ENCODE measurements at places on chromosomes 6 and 20.
A peak's percentile ranks its signal among the peaks of the same experiment; 100 is the strongest.

DNA sequence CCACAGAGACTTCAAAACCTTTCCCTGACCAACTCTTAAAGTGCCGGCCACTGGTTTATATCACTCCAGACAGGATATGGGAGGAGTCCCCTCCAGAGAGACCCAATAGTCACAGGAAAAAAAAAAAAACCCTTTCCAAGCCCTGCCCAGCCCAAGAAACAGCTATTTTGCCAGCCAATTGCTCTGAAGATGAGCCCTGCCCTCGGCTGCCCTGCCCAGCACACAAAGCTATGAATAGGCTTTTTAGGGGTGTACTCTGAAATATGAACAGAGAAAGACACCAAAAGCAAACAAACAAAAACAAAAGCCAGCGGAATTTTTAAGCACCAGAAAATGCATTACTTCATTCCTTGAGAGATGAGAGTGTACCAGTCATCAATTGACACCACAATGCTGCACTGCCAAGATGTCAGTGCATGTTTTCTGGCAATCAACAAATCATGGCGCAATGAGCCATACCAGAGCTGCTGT is 275.1 kb downstream of the C6orf118 start:
- no peak for DNase-seq

DNA sequence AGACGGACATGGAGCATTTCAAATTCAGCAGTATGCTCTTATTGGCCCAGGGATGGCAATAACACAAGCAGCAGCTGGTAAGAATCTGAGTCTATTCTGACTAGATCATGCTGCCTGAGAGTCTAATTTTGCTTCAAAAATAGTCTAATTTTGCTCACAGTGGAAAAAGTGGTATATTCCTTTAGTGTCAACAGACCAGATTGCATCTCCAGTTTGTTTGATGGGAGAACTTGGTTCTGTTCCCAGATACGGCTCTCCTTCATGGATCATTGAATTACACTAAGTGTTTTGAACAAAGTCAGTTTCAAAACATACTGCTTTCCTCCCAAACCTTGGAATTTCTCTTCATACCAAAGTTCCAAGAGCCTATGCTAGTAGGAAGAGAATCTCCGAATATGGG is 586.1 kb downstream of the RNF144B start:
- DNase-seq, result no peak

DNA sequence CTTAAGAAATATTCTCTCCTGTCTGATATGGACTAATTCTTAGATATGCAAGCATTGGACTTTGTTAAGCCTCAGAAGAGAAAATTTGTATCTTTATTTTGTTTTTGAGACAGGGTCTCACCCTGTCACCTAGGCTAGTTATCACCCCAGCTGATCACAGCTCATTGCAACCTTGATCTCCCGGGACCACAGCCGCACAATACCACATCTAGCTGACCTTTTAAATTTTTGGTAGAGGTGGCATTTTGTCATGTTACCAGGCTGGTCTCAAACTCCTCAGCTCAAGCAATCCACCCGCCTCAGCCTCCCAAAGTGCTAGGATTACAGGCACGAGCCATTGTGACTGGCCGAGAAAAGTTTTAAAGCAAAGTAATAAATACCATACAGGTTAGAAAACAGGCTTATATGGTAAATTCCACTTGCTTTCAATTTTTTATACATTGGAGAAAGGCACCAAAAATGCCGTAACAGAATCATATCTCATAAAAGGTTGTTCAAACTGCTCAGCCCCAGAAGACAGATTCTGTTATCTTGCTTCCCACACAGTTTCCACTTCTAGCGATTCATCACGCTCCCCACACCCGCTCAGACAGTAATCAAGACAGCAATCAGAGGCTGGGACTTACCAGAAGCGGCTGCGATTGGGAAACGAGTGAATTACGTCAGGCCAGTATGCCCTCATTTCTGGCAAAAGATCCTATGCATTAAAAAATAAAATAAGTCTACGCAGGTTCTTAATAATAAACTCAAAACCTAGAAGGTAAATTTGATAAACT is 13.8 kb downstream of the RNASET2 start:
- DNase-seq, result peak; percentile 70

- DNase-seq, result no peak
These were observed 496.7 kb downstream of the RNF144B start for GRCh38 chr6:18883851-18884250.

GRCh38 chr6:155108070-155108820 is 113.1 kb downstream of the TIAM2 start:
- no peak for DNase-seq

GRCh38 chr6:150813993-150814359 is 51.5 kb upstream of the MTHFD1L start:
- no peak for DNase-seq

DNA sequence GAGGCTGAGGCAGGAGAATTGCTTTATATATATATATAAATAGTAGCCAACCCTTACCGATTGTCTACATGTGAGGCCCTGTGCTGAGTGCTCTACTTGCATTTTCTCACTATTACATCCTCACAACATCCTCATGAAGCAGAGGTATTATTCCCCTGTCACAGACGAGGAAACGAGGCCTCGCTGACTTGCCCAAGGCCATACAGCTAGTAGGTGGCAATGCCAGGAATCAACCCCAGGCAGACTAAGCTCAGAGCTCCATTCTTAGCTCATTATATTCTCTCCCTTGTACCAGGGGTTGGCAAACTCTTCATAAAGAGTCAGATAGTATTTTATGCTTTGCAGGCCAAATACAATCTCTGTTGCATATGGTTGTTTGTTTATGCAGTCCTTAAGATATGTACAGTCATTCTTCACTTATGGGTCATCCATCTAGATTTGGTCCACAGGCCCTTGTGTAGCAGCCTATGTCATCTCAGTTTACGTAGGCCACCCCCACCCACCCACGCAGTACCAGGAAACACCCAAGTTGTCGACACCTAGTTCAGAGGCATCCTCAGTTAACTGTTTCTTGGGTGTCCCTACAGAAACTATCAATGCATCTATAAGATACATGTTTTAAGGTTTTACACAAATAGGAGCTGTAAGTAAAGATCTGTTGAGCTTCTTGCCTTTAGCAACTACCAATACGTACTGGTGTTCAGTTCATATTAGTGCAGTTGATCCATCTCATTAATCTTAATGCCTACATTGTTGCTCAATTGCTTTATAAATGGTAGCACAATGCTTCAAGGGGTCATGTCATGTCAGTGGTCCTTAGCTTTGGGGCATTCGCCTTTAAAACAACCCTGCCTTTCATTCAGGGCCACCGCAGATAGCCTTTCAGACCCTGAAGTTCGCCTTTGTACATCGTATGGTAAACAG is 3.0 kb downstream of the CASS4 start:
- peak; percentile 61 for DNase-seq

- DNase-seq, result no peak
These were observed 78.0 kb upstream of the AFDN start for GRCh38 chr6:167748458-167749379.

DNA sequence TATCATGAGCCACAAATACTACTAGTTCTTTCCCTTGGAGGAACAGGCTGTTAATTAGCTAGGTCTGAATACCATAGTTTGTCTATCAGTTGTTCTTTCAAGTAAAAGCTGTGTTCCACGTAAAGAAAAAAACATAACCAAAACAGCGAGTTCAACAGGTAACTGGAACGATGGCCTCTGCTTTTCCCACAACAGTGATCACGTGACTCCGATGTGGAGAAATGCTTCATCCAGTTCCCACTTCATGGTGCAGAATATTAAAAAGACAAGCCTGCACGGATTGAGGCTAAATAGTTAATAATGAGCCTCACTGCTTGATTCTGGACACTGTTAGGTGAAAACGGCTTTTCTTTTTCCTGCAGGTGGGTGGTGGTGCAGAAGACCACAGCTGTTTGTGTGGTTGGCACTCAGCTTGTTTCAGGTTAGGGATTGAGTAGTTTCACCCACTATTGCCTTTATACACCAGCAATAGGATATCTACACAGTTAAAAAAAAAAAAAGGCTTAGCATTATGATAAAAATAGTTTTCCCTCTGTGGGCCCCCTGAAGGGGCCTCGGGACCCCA is 88.1 kb downstream of the DACT2 start:
- DNase-seq, result no peak

DNA sequence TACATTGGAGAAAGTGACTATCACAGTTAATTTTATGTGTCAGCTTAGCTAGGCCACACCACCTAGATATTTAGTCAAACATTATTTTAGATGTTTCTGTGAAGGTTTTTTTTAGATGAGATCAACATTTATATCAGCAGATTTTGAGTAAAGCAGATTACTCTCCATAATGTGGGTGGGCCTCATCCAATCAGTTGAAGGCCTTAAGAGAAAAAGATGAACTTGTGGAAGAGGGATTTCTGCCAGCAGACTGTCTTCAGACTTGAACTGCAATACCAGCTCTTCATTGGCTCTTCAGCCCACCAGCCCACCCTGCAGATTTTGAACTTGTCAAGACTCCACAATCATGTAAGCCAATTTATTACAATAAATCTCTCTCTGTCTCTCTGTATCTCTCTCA is 25.1 kb upstream of the FBXO30 start:
- no peak for DNase-seq

GRCh38 chr6:5143634-5144311 is 58.6 kb downstream of the PPP1R3G start:
- DNase-seq, result peak; percentile 80

DNA sequence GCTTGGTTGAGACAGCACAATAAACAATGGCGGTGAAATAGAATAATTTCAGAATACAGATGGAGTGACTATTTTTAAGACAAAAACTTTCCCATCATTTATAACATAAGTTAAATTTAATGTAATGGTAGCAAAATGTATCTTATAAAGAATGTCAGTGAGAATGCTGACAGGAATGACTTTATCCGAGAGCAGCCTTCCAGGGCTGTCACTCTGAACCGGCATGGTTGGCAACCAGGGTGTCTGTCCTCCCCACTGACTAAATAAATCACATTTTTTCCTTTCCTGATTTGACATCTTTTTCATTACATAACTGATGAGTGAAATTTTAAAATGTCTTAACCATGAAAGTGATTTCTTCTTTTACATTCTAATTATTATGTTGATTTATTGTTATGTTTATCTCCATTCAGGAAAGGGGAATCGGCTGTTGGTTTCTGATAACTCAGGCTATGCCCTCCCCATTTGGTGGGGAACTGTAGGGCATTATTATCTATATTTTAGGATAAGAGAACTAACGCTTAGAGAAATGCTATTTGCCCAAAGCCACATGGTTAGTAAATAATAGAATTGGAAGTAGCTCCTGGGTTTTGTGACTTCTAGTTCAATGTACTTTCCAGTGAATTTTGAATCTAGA is 109.2 kb upstream of the OGFRL1 start:
- no peak for DNase-seq

GRCh38 chr6:12288211-12288618 is 1.9 kb upstream of the EDN1 start:
- no peak for DNase-seq

GRCh38 chr6:11096109-11096508 is 2.5 kb downstream of the SMIM13 start:
- peak; percentile 31 for DNase-seq

Data from CD4-positive, alpha-beta T cell treated with Interleukin-10 for 1 hour (primary cell).